ENCODE measurements at places on chromosomes 1 and 21.

GRCh38 chr21:15159382-15160020 lies 94.7 kb upstream of the NRIP1 start:
- DNase-seq, result no peak

GRCh38 chr1:196774603-196775002 lies at the start of gene CFHR3:
CFHR3 (plus strand) TSS chr1:196774840; CDS start chr1:196774887, 47 bp downstream.
- DNase-seq, result no peak

- DNase-seq, result no peak
Measured at GRCh38 chr1:100411019-100411418, 58.7 kb downstream of the CDC14A start.

DNA sequence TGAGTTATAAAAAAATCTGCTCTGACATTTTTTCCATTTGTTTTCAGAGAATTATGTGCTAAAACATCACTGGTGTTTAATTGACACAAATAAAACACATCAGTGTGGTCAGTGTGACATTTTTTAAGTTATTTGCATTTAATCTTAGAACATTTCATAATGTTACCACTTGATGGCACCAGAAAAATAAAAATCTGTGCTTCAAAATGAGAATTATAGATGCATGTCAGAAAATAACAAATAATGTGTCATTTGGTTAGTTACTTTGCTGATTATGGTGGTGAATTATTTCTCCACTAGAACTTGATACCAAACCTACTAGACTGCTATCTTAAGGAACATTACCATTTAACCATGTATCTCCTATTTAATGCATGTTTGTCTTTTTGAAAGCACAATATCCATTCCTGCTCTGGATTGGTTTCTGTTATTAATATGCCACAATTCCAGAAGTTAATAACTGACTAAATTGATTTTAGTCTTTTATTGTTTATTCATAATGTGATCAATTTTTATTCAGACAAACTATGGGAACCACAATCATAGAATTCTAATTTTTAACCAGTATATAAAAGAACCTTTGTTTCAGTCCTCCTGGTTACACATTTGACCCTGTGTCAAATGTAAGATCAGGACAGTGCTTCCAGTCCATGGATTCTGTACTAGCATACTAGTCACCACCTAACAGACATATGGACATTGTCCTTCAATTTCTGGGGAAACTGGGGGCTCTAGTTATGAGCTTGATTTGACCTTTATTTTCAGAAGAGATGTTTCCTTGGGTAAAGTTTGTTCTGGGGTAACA lies 81.0 kb downstream of the RPS6KC1 start:
- no peak for DNase-seq

DNA sequence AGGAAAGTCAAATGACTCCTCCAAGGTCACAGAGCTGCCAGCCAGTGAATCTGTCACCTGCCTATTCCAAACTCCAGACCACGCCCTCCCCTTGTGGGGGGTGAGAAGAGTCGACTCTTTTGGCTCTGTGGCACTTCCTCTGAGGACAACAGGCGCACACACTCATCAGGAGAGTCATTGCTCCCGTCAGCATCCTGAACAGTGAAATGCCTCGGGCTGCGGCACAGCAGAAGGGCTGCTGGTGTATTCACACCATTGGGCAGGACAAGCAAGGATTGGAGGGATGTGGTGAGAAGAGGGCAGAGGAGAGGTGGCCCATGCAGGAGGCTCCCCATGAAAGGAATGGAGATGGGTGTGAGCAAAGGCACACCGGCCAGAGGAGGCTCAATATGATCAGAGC lies 239.0 kb downstream of the TOMM20 start:
- no peak for DNase-seq

DNA sequence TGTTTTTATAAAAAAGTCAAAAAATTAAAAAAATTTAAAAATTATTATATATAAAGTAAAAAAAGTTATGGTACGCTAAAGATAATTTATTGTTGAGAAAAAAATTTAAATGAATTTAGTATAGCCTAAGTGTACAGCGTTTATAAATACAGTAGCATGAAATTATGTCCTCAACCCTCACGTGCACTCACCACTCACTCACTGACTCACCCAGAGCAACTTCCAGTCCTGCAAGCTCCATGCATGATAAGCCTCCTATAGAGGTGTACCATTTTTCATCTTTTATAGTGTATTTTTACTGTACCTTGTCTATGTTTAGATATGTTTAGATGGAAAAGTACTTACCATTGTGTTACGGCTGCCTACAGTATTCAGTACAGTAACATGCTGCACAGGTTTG lies 5.1 kb downstream of the DISC1 start:
- DNase-seq, result no peak

- DNase-seq, result no peak
Measured at GRCh38 chr1:223419115-223419514, 25.9 kb downstream of the CCDC185 start.

GRCh38 chr1:82718719-82719419 lies 918.1 kb downstream of the ADGRL2 start:
- DNase-seq, result no peak

- no peak for DNase-seq
Measured at GRCh38 chr1:200899015-200899386, 4.3 kb downstream of the INAVA start.

DNA sequence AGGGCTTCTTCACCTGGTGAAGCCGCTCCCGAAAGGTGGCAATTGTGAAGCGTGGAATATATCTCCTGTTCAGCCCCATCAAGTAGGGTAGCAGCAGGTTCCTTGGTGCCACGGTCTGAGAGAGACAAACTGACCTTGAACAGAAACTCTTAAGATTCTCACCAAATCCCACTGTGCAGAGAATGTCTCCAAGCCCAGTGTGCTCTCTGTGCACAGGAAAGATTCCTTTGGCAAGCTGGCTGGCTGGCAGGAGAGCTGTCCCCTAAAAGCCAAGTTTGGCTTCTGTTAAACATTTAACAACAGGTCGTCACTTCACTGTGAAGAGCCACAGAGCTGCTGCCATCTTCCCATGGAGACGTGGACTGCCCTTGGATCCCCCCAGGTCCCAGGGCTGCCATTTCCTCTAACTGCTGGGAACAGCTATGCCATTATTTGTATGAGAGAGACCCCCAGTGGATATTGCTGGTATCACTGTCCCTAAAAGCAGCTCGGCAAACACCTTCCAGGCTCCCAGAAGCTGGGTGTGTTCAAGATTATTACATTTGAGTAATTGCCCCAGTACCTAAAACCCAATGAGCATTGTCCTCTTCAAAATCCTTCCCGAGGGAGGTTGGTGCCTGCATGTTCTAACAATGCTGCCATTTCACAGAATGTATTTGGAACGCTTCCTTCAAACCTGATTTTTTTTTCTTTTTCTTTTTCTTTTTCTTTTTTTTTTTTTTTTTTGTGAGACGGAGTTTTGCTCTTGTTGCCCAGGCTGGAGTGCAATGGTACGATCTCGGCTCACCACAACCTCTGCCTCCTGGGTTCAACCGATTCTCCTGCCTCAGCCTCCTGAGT lies 71.8 kb downstream of the CD58 start:
- peak; percentile 35 for DNase-seq

GRCh38 chr1:71667216-71667615 lies 586.4 kb upstream of the ZRANB2 start:
- DNase-seq, result peak; percentile 40

DNA sequence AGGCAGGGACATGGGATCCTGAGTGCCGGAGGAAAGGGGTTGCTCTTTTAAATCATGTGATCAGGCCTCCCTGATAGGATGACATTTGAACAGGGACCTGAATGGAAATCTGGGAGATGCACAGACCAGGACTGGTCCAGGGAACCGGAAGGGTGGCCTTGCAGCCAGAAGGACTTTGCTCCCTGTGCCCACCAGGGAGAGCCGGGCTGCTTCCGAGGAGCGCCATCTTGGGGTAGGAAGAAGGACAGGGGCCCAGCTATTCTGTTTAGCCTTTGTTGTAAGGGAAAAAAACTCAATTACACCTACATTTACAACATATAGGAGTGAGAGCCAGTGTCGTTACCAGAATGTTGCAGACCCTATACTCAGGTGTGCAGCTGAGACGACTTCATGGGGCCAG lies 5.5 kb downstream of the KLHDC7A start:
- DNase-seq, result no peak

DNA sequence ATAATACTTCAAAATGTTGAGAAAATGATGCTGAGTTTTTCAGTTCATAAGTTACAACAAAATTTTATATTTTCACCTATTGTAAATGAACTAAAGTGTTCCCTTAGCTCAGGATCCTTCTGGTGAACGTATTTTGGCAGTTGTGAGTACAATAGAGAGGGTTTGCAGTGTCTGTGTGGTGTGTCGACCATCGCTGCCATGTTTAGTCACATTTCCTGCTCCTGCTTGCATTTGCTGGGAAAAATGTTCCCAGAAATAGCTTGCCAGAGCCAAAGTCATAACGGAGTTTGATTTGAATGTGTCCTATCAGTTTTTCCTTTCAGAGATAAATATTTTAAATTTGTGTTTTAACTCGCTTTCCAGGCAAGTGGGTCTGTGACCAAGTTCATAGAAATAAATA lies 117.1 kb upstream of the COL6A1 start:
- DNase-seq, result no peak

DNA sequence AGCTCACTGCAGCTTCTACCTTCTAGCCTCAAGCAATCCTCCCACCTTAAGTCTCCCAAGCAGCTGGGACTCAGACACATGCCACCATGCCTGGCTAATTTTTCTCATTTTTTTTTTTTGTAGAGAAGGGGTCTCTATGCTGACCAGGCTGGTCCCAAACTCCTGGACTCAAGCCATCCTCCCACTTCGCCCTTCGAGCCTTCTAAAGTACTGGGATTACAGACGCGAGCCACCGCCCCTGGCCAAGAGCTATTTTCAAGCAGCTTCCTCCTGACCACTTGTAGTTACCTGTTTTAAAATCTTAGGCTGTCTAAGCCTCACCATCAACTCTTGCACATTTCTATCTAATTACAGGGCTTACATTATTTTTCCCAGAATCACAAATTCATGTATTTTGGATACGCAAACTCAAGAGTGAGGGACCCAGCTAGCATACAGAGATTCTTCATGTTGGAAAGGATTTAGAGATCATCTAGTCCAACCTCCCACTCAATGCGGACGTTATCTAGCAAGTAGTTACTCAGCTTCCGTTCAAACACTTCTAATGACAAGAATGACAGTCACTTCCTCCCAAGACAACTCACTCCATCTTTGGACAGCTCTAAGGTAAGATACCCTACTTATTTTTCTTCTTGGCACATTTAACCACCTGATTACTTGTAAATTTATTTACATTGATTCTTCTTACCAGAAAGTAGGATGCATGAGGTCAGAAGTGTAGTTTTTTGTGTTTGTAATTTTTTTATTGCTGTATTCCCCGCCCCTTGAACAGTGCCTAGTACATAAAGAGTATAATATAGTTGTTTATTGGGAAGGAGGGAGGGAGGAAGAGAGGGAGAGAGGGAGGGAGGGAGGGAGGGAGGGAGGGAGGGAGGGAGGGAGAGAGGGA lies 65.4 kb downstream of the LUZP1 start:
- no peak for DNase-seq

DNA sequence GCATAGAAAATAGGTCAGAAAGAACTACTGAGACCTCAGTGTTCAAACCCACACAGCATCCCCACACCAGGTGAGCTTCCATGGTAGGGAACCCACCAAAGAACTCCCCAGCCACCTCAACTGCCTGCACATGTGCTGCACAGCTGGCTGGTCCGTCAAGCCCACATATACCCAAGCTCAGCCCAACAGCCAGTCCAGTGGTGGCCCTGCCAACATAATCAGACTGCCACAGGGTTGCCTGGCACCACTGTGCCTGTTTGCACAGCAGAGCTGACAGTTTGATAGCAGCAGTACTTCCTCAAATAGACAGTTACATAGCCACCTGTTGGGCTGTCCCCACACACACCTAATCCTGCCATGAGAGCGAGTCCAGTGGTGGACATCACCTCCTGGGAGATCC lies 283.3 kb upstream of the PRMT6 start:
- DNase-seq, result no peak

DNA sequence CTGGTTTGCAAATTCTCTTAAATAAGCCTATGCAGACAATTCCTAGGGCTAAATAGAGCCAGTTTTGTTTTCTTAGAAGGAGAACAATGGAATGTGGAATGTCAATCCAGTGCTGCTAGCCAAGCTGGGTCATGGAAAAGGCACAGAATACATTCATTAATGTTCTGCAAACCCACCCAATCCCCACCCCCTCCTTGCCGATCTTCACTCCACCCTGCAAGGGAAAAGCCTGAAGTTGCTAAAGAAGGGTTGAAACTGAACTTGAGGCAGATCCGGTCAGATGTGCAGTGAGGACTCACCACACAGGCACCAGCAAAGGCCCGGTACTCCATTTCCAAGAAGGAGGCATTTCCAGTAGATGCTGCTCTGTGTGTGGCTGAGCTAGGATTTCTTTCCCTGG lies 179.6 kb downstream of the PLPP3 start:
- no peak for DNase-seq

DNA sequence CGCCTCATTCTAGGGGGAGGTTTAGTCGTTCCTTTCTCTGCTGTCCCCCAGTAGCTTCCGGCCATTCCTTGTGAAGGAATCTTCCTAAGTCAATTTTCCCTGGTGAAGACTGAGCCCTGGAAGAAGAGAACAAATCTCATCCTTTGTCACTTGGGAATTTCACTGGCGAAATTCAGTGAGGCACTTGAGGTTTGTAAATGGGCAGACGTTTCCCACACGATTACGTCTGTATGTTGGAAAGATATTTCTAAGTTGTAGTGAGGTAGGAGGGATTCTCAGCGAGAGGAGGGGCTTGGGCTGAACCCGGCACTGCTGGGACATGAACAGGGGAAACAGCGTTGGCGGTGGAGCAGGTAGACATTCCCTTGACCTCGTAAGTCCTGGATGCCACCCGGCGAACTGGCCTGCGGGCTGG lies 47.2 kb downstream of the GALNT2 start:
- DNase-seq, result no peak
